ENCODE measurements at places on chromosomes 2 and 18.

DNA sequence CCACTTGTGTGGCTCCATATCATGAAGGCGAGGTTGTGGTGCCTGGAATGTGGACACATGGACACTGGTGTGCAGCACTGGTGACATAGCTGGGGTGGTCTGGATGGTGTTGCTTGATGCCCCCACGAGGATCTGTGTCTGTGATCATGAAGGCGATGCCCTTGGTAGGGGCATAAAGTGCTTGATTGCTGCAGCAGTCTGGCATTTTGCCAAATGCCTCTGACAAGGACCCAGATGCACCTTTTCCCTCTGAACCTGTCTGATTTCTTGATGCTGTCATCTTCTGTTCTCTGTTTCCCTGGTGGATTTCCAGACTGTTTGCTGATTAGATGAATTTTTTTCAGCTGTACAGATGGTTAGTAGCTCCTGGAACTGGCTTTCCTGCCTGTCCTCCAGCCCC is 752.0 kb upstream of the HS6ST1 start:
- DNase-seq: no peak

DNA sequence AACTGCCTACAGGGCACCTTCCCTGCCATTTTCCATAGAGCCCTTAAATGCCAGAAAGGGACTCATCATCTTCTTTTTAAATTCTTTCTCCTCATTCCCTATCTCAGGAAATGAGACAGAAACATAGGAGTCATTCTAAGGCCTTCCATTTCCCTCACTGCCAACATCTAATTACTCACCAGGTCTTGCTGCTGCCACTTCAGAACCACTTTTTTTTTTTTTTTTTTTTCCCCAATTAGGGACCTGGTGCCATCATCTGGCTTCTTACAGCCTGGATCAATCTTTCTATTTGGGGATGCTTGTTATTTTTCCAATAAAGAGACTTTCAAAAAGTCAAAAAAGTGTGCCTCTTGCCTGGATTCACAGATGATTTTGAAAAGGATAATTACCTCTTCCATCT is 373.4 kb downstream of the LPIN1 start:
- DNase-seq: no peak

DNA sequence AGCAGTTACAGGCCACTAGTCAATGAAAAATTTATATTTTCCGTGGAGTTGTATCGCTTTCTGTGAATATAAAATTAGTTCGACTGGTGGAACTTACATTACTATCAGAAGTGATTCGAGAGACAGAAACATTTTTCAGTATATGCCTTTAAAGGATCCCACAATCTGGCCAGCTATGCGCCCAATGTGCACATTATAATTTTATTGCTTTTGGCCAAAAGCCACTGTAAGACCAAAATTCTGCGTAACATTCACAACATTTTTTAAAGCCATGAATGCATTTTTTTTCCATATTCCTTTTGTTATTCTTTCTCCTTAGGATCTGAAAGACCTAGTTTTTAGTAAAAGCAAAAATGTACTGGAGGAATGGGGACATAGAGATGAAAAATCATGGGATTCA is 131.0 kb upstream of the CHAC2 start:
- DNase-seq: no peak

GRCh38 chr2:100667801-100668200 is 105.0 kb downstream of the PDCL3 start:
- no peak for DNase-seq

GRCh38 chr2:241799522-241800197 is 9.3 kb upstream of the NEU4 start:
- DNase-seq: no peak

DNA sequence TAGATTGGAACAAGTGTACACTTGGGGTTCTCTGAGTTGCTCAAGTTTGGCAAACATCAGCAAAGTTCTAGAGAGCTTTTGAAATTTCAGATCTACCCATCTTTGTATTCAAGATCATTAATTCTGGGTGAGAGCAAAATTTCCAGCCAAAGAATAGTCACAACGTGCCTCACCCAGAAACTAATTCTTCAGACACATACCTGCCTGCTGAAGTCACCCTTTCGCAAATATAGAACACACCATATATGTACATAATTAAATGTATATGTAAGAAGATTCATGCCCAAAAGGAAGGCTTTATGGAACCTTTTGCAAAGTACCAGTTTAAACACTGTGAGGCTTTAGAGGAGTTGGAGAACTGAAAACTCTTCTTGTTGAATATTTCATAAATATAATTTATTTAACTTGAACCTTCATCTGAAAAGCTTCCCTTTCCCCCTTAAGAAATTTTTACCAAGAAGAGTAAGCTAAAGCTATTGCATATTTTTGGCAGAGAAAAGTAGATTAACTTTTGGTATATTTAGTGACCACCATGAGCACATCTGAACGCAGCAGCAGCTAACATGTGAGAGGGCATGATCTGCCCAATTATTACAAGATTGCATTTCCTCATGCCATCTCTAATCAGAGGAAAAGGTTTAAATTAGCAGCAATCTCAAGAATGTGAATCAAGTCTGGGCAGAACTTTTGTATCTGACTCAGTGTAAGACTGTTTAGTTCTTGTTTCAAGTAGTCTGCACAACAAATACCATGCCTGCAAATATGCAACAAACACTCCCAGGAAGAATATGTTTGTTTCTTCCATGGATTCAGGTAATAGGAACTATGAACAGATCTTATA is 8.2 kb downstream of the RND3 start:
- DNase-seq: no peak

- DNase-seq: no peak
Measured at GRCh38 chr2:168964251-168964807, 63.2 kb downstream of the G6PC2 start.

GRCh38 chr2:71157124-71157793 is 26.8 kb downstream of the MPHOSPH10 start:
- peak; percentile 69 for DNase-seq

DNA sequence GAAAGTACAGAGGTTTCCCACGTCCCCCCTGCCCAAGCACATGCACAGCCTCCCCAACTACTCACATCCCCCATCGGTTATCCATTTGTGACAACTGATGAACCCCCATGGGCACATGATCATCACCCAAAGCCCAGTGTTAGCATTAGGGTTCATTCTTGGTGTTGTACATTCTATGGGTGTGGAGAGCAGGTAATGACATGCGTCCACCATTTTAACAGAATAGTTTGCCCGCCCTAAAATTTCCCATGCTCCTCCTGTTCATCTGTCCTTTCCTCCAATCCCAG is 74.3 kb downstream of the LONRF2 start:
- DNase-seq: no peak

GRCh38 chr2:127479219-127479825 is 47.0 kb downstream of the IWS1 start:
- DNase-seq: no peak

GRCh38 chr18:59633961-59634485 is 63.2 kb downstream of the CCBE1 start:
- DNase-seq: no peak

GRCh38 chr2:147086715-147087114 is 758.1 kb upstream of the ACVR2A start:
- DNase-seq: no peak

DNA sequence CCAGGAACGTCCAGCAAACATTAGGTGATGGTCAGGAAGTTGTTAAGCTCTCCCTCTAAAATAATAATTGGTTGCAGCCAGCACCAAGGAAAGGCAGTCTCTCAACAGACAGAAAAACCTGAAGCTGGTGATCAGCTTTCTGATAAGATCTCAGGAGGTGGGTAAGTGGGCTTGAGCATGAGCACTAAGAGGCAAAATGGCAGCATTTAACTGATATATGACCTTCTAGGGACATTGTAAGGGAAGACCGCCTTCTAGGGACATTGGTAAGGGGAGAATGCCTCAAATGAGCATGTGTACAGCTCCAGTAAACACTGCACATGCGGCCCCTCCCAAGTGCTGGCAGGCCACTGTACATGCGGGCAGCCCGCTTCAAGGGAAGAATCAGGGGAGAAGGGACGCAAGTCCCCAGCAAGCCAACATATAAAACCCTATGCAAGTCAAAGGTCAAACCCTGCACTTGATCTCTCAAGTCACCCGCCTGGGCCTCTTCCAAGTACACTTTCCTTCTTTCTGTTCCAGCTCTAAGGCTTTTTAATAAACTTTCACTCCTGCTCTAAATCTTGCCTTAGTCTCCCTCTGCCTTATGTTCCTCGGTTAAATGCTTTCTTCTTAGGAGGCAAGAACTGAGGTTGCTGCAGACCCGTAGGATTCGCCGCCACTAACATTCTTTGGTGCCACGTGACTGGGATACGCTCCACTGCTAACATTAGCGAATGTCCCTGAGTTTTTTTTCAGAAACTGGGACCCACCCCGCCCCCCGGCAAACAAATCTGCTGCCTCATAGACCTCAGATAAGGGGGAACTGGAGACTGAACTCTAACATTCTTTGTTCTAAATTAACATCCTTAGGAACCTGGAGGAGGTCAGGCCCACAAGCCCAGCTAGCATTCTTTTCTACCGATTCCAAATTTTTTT is 463.8 kb downstream of the LPIN1 start:
- no peak for DNase-seq

DNA sequence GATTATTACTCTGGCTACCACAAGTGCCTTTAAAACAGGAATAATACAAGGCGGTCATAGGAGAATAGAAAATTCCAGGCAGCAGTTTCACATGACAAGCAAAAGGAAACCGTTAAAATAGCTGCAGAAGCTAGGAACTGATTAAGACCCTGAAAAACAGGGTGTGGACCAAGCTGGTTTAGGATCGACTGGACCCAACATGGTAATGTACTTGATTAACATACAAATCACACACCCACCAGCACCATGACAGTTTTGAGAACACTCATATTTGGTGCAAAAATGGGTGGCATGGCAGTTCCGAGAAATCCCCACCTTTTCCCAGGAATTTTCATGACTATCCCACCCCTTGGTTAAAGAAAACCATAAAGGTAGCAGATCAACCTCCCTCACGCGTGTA is 51.9 kb upstream of the TMEM163 start:
- DNase-seq: no peak

DNA sequence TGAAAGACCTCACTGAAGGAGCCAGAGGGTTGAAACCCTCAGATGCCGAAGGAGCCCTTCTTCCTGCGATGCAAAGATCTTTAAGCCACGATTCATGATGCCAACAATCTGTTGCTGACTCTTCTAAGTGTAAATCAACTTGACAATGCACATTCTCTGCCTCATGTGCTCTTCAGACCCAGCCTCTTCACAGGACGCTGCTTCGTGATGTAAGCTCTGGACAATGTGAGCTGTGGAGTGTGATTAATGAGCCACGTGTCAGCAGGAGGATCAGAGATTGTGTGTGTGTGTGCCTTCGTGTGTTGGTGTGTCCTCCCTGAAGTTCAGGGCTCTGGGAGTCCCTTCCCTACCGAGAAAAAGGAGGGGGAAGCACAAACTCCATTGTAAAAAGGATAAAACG is 26.5 kb upstream of the TWIST2 start:
- no peak for DNase-seq

DNA sequence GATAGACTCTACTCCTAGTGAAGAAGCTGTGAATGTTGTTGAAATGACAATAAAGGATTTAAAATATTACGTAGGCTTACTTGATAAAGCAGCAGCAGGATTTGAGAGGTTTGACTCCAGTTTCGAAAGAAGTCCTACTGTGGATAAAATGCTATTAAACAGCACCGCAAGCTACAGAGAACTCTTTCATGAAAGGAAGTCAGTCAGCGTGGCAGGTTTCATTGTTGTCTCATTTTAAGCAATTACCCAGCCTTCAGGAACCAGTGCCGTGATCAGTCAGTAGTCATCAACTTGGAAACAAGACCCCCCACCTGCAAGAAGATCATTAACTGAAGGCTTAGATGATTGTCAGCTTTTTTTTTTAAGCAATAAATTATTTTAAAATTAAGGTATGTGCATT is 14.0 kb downstream of the USP14 start:
- DNase-seq: no peak

GRCh38 chr2:148614322-148615049 is 30.1 kb upstream of the EPC2 start:
- DNase-seq: no peak

DNA sequence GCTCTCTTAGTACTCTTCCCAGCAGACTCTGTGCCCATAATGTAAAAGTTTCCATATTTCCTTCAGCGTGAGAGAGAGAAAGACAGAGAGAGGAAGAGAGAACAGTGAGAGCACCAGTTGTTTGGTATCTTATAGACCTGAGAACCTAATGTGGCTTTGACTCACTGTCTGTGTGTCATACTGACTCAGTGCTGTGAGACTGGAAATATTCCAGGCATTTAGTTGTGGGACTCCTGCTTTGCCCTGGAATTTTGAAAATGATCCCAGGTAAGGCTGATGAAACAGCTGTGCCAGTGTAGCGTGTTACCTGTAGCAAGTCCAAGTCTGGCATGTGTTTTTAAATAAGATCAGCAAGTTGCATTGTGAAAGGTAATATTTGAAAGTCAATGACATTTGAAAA is 87.9 kb upstream of the KCNH7 start:
- DNase-seq: no peak

- DNase-seq: no peak
Measured at GRCh38 chr2:130287656-130288026, 55.1 kb upstream of the IMP4 start.

DNA sequence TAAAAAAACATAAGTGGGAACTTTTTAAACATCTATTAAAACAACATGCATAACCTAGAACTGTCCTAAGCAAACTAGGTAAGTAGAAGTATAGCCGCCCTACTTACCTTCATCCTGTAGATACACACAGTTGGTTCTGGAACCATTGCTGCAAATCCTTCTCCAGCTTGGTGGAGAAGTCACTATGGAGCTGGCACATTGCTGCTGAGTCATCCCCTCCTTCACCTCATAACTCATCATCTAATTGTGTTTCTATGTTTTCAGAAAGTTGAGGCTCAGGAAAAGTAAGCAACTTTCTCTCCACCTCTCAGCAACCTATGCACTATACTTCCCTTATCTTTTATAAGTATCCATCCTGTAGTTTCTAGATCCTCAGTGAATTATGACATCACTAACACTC is 269.8 kb upstream of the MMADHC start:
- no peak for DNase-seq

GRCh38 chr2:150312271-150312670 is 175.2 kb downstream of the RND3 start:
- DNase-seq: no peak

- no peak for DNase-seq
Measured at GRCh38 chr2:176150584-176151441, 537 bp upstream of the HOXD4 start.

DNA sequence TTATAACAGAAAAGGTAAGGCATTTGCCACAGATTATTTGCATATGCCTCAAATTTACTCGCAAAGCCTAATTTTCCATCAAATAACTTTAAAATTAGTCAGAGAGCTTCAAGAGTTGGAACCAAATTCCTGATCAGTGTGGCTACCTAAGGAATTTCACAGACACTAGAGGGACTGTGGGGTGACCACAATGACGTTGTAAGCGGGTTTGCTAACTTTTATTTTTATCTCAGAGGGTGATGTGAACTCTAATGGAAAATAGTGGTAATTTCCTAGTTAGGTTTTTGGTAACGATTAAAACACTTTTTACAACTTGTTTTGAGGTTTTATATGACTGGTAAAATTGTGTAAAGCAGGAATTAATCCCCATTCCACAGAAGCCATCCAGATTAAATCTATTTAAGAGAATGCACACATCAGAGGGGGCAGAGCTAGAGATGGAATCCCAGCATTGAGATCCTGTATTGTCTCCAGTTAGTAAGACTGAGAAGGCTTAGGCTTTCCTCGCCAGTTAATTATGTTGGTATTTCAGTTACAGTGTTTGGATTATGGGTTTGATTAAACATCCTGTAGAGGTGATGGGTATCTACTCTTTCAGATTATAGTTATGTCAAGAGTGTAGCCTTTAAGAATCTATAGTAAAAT is 129.0 kb downstream of the GPD2 start:
- no peak for DNase-seq

- no peak for DNase-seq
Measured at GRCh38 chr2:177413703-177414102, 21.1 kb downstream of the AGPS start.

All from activated naive CD4-positive, alpha-beta T cell treated with anti-CD3 and anti-CD28 coated beads, Interleukin-2, amount 10 ng/mL, durations not matched to agents 7 days and 5 days (primary cell).